ENCODE measurements at places on chromosomes 7 and 10.

- DNase-seq: no peak
Observed at GRCh38 chr7:1899951-1900762, 230.1 kb downstream of the ELFN1 start.

- DNase-seq: peak; percentile 53
Observed at GRCh38 chr7:2864999-2865670, 21.0 kb upstream of the GNA12 start.

GRCh38 chr7:6178298-6179029 lies 94.0 kb downstream of the CYTH3 start:
- no peak for DNase-seq

- DNase-seq: no peak
Observed at GRCh38 chr7:150811-151221, 41.6 kb upstream of the FAM20C start.

GRCh38 chr10:64855941-64856340 lies 1334.7 kb downstream of the REEP3 start:
- DNase-seq: no peak

- no peak for DNase-seq
Observed at GRCh38 chr10:81472927-81473470, 402.0 kb upstream of the NRG3 start.

Measured in activated naive CD8-positive, alpha-beta T cell treated with anti-CD3 and anti-CD28 coated beads, Interleukin-2, amount 50 U/mL, for 16 hours (primary cell).